ENCODE measurements at places on chromosomes 1 and 21. TPM values are rescaled to one million over a fixed set of nuclear protein-coding genes. Genes with fewer than 3 reads are reported as not detected.

CD101 gene
- total RNA-seq: 0.17 TPM

FMO5 gene
- 3.6 TPM for total RNA-seq

KRTAP21-2 gene
- not detected for total RNA-seq

WNT4 gene
- total RNA-seq: 0.14 TPM
